Glutamatergic neuron (in vitro differentiated cells): ENCODE measurements at places on chromosomes 7 and 10.

DNA sequence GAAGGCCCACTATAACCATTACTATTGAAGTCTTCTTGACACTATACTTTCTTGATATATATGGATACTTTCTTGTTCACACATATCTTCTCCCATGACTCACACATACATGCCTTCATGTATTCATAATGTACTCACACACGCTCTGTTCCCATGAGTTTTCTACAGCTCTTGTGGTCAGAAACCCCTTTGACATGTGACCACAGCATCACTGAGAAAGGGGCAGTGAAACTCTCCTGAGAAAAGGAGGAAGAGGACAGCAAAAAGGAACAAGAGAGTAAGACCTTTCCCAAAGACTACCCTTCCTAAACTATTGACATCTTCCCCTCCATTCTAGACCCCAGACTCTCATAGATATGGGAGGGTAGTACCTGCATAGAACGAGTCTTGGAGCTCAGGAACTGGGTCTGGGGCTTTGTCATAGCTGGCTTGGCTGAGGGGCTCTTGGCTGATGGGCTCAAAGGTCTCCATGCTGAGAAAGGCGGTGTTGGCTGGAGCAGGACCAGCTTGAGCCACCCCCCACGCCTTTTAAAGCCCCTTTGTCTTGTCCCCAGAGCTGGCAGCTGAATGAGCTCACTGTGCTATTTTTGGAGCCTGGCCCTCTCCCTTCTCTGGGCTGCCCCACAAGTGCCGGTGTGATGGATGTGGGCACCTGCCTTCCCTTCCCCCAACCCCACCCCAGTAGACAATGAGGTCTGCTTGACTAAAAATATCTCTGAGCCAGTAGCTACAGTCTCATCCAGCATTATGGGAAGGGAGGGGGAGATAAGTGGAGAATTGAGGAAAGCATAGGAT, 5.1 kb downstream of the SYNPO2L start:
- H3K4me1 ChIP-seq: peaks cover 23% of the 10 kb centered on the region
- DNase-seq: no peak
- H3K36me3 ChIP-seq: no peaks in the 10 kb centered on the region
- H3K4me3 ChIP-seq: no peak overlapping the region
- no peak overlapping the region for H3K27ac ChIP-seq
- peaks cover 9% of the 10 kb centered on the region for H3K27me3 ChIP-seq

GRCh38 chr10:17009212-17009700, 120.4 kb downstream of the CUBN start:
- H3K4me1 ChIP-seq: no peaks in the 10 kb centered on the region
- no peaks in the 10 kb centered on the region for H3K27me3 ChIP-seq
- no peak overlapping the region for H3K4me3 ChIP-seq
- H3K27ac ChIP-seq: no peak overlapping the region

GRCh38 chr10:77511498-77512218, 126.0 kb downstream of the KCNMA1 start:
- H3K27ac ChIP-seq: no peak overlapping the region
- no peaks in the 10 kb centered on the region for H3K36me3 ChIP-seq
- H3K27me3 ChIP-seq: no peaks in the 10 kb centered on the region
- peaks cover 20% of the 10 kb centered on the region for H3K4me1 ChIP-seq

GRCh38 chr7:43799605-43800004, 41.1 kb downstream of the BLVRA start:
- H3K4me3 ChIP-seq: no peak overlapping the region
- peaks cover 3% of the 10 kb centered on the region for H3K4me1 ChIP-seq
- H3K27me3 ChIP-seq: peaks cover 3% of the 10 kb centered on the region
- no peak for DNase-seq
- H3K27ac ChIP-seq: no peak overlapping the region
- no peaks in the 10 kb centered on the region for H3K36me3 ChIP-seq

GRCh38 chr7:129949292-129950133, 3.2 kb downstream of the UBE2H start:
- no peak for DNase-seq
- H3K36me3 ChIP-seq: no peaks in the 10 kb centered on the region
- H3K4me3 ChIP-seq: no peak overlapping the region
- H3K27ac ChIP-seq: no peak overlapping the region

DNA sequence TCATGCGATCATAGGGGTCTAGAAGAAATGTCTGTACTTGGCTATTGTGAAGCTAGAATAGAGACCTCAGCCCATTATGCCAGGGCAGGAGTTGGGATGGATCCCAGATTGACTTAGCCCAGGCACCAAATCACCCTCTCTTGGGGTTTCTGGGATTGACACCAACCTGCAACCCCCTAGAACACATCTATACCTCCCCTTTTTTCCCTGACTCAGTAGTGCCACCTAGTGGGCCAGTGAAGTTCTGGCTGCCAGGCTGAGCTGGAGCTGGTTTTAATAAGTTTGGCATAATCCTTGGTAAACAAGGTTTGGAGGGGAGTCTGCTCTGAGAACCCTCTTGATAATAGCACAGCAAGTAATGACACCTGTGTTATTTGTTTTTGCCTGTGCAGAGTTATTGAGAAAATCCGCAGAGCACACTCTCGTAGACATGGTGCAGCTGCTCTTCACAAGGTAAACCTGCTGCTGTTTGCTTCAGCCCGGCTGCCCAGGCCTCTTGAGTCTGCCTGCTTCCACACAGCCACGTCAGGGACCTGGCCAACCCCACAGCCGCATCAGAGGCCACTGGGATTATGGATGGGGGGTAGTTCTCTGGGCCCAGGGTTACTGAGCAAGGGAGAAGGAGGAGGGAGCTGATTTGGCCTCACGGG, 43.3 kb upstream of the NFKB2 start:
- H3K4me1 ChIP-seq: peaks cover 2% of the 10 kb centered on the region
- DNase-seq: peak; percentile 76
- H3K27ac ChIP-seq: no peak overlapping the region
- H3K36me3 ChIP-seq: no peaks in the 10 kb centered on the region

DNA sequence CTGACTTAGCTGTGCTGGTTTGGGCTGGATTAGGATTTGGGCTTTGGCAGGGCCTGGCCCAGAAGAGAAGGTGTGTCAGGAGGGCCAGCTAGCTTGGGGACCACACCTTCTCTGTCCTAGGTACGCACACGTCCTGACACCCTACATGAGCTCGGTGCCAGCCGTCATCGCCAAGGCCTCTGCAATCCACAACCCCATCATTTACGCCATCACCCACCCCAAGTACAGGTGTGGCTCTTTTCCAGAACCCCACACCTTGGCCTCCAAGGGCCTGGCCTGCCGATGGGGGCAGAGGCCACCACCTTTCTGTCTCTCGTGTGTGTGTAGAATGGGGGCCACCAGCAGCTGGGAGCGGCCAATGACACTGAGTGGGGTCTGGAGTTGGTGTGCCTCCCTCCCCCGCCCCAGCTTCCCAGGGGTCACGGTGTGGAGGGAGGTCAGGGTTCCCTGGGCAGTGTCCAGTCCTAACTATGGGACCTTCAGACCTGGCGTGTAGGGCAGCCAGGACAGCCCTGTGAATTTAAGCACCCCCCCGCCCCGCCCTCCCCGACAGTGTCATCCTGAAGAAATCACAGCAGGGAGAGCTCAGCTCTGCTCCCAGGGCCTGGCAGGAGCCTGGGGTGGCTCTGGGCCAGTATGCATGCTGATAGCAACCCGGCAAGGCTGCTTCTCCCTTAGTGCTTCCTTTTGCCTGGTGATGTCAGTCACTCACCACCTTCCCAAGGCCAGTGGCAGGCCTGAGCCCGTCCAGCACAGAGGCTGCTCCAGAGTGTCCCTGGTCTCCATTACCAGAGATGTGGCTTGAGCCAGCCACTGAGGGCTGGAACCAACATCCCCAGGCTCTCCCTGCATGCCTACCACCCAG, 6.9 kb upstream of the LDB3 start:
- peak overlapping the region; percentile 58 for H3K4me3 ChIP-seq
- peaks cover 32% of the 10 kb centered on the region for H3K4me1 ChIP-seq
- DNase-seq: peak; percentile 22
- no peaks in the 10 kb centered on the region for H3K36me3 ChIP-seq
- peaks cover 20% of the 10 kb centered on the region for H3K27me3 ChIP-seq

DNA sequence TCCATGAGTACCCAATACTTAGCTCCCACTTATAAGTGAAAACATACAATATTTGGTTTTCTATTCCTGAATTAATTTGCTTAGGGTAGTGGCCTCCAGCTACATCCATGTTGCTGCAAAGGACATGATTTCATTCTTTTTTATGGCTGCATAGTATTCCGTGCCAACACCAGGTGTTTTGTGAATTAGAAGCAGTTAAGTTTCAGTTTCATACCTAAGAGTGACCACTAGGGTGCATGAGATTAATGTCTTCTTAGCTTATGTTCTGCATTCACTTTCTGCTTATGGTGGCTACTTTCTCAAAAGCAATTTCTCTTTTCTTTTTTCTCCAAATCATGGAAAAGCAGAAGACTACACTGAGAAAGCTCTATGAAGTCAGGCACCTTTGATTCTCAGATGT, 65.1 kb upstream of the VSTM2A start:
- no peak overlapping the region for H3K27ac ChIP-seq
- H3K4me1 ChIP-seq: peaks cover 2% of the 10 kb centered on the region
- no peaks in the 10 kb centered on the region for H3K36me3 ChIP-seq

- no peak overlapping the region for H3K4me3 ChIP-seq
- H3K27ac ChIP-seq: no peak overlapping the region
- peaks cover 5% of the 10 kb centered on the region for H3K27me3 ChIP-seq
- peaks cover 4% of the 10 kb centered on the region for H3K4me1 ChIP-seq
Observed at GRCh38 chr10:124210263-124210662, 116.9 kb upstream of the CHST15 start.
